ENCODE measurements at places on chromosomes 1 and 21. TPM values are rescaled to one million over a fixed set of nuclear protein-coding genes. Genes with fewer than 3 reads are reported as not detected.

- DNase-seq: no peak
Measured at GRCh38 chr21:34923202-34923601, 125.9 kb downstream of the RUNX1 start.

- DNase-seq: no peak
Measured at GRCh38 chr1:20271498-20272400, 18.9 kb upstream of the VWA5B1 start.

DNA sequence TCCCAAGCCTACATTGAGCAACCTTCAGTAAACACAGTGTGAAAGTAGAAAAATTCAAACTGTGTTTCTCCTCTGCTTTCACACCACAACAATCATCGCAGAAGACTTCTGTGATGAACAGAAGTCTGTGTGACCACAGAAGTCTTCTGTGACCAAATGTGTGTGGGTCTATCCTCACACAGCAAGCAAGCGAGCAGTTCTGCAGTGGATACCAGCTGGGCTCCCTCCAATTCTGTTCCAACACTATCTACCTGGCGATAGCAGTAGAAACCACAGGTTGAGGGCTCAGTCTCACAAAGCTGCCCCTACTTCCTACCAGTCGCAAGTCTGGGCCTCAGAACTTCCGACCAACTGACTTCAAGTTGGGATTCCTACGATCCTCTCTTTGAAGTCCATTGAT, 21.0 kb upstream of the RAP1A start:
- no peak for DNase-seq

DNA sequence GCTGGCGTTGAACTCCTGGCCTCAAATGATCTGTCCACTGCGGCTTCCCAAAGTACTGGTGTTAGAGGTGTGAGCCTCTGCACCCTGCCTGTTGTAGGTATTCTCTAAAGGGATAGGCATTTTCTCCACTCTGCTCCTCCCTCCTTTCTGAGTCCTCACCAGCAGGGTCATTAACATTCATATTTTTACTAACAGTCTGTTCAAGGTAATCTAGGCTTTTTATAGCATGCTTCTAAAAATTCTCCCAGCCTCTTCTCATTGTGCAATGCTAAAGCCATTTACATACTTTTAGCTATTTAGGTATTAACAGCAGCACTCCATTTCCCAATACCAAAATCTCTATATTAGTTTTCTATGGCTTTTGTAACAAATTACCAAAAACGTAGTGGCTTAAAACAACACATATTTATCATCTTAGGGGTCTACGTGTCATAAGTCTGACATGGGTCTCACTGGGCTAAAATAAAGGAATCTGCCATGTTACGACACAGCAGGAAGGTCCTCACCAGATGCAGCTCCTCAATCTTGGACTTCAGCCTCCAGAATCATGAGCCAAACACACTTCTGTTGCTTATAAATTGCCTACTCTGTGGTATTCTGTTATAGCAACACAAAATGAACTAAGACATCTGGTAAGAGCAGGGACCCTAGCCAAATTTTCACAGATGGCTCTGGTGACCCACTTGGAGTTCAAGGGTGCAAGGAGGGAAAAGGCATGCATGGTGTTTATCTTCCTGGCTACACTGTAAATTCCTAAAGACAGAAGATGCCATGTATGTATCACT, 2.9 kb upstream of the SLC2A7 start:
- DNase-seq: no peak

DNA sequence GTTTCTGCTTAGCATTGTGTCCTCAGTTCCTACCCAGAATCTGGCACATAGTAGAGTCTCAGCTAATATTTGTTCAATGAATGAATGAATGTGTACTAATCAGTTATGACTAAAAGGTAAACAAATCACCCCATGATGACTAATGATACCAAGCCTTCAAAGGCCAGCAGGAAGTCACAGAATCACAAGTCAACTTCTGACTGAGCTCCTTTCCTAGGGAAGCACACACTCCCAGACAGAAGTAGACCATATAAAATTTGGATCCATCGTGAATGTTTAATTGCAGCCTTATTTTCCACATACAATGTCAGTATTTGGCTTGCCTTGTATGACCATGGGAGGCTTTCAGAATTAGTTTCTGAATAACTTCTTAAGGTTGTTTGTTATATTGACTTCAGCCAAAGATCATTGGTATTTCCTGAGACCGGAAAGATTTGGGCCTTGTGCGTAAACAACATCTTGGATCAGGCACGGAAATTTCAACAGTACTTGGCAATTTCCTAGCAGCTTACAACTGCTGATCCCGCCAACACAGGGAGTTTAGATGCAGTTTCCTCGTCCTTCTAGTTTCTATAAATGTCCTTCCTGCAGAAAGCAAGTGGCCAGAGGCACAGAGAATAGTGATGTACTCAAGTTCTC, 185.9 kb upstream of the ATP1B1 start:
- DNase-seq: no peak

DNA sequence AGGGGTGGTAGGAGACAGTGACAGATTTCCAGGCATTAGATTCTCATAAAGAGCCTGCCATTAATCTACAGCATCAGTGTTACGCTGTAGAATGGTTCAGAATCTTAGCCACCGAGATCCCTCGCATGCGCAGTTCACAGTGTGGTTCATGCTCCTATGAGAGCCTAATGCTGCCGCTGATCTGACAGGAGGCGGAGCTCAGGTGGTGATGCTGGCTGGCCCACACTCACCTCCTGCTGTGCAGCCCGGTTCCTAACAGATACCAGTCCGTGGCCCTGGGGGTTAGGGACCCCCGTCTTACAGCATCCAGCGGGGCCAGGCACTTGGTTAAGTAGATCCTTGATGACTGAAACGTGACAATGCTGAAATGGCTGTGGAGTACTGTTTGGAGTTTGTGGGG, 163.6 kb upstream of the C1orf21 start:
- no peak for DNase-seq

BSND gene
- not detected for total RNA-seq

GRCh38 chr1:109832945-109833344, 69.2 kb upstream of the EPS8L3 start:
- no peak for DNase-seq

DNA sequence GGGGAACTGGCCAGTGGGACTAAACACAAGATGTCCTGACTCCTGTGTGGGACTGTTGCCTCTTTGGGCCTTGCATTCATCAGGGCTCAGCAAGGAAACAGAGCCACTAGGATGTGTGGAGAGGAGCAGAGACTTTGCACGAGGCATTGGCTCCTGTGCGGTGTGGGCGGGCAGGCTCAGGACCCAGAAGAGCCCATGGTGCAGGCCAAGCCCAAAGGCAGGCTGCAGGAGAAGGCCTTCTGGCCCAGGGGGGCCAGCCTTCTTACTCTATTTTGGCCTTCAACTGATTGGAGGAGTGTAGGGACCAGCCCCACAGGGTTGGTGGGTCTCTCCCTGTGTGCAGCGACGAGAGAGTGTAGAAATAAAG, 23.5 kb downstream of the LRRC3 start:
- no peak for DNase-seq

GLMN gene
- 7.4 TPM for total RNA-seq

- no peak for DNase-seq
Measured at GRCh38 chr1:84260852-84261518, 40.5 kb upstream of the SAMD13 start.
